Stimulated activated CD4-positive, alpha-beta T cell treated with anti-CD3 and anti-CD28 coated beads, Interleukin-1b, Interleukin-23, amount 100 ng/mL, for 1 hour (primary cell): ENCODE measurements at places on chromosomes 4 and X.

DNA sequence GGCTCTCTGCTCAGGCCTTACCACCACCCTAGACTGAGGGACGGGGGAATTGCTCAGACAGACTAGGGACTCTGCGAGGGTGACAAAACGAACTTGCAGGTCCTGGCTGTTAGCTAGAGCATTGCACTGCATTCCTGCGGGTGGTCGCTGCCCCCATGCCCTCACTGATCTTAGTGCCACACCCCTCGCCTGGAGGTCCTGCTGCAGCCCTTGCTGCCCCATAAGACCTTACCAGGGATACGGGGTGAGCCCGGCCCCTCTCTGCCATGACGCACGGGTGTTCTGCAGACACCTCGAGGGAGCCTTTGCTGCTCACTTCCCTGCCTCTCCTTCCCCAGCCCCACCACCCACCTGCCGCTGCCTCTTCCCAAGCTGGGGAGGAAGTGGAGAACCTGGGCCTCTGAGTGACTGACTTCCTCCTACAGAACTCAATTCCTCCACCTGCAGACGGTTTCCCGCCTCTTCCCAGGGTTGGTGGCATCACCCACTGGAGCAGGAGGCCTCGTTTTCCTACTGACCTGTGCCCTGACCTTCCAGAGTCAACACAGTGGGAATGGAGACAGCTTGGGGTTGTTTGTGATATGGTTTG lies 19.8 kb upstream of the TBC1D14 start:
- no peak for DNase-seq

GRCh38 chrX:15911734-15912550 lies 57.3 kb upstream of the AP1S2 start:
- DNase-seq = no peak

GRCh38 chr4:41058426-41058825 lies 155.9 kb downstream of the APBB2 start:
- DNase-seq = no peak

DNA sequence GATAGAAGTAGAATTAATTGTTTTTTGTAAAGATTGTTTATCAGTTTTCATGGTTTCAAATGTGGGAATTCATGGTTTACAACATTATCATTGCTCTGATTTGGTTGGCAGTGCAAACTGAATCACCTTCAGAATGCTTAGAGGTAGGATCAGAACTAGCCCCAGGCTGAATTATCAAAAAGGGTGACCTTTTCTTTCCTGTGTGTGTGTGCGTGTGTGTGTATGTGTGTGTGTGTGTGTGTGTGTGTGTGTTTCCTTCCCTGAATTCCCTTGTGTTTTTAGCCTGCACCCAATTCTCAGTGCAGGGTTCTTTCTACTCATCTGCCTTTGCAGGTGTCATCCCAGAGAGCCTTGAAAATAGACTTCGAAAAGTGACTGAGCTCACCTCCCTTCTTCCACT lies 125.0 kb downstream of the BMPR1B start:
- DNase-seq = no peak

- DNase-seq = no peak
Measured at GRCh38 chr4:81781799-81782198, 310.1 kb upstream of the RASGEF1B start.

DNA sequence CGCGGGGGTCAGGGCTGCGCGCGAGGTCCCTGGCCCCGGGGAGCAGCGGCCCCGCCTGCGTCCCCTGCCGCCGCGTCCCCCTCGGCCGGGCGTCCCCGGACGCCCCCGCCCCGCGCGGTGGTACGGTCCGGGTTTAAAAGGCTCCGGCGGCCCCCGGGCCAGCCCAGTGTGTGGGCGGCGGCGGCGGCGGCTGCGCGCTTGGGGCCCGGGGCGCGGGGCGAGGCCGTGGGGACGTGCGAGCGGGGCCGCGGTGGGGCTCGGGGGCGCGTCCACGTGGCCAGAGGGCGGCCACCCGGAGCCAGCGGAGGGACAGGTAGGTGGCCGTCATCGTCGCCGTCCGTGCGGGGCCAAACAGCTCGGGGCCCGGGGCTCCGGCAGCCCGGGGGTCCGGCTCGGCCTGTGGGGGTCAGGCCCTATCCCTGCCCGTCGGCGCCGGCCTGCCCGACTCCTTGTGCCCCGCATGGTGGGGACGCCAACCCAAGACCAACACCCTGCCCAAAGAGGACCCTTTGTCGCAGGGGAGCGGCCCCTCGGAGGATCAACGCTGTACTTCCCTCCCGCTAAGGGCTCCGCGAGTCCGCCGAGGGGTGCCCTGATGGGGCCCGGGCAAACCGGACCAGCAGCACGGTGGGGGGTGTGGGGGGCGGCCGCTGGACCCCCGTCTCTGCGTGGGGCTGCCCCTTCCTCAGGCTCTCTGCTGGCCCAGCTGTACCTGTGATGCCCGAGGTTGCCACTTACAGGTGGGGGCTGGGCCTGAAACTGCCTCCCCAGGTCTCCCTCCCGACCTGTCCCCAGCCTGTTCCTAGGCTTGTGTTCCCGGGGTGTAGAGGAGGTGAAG lies at the start of gene PLXNA3:
Gene PLXNA3, plus strand, starts transcription at position 166 of the 838 bp plus-strand sequence. CDS start 1,903 bp downstream, outside the sequence.
- peak; percentile 53 for DNase-seq

DNA sequence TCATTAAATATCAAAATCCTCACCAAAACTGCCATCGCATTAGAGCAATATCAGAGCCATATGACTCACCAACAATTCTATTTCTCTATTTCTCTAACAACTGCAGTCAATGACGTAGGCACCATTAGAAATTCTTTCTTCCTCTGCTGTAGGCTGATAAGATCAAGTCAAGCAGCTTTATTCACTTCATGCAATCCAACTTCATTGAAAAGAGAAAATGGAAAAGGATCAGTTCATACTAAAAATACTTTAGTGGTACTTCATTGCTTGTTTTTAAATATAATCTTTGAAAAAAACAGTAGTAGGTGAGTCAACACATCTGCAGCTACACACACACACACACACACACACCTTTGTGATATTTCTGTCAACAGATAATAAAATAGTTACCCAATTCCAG lies 345.3 kb upstream of the TENM3 start:
- no peak for DNase-seq

GRCh38 chr4:161555689-161556660 lies 607.8 kb downstream of the FSTL5 start:
- DNase-seq = no peak

DNA sequence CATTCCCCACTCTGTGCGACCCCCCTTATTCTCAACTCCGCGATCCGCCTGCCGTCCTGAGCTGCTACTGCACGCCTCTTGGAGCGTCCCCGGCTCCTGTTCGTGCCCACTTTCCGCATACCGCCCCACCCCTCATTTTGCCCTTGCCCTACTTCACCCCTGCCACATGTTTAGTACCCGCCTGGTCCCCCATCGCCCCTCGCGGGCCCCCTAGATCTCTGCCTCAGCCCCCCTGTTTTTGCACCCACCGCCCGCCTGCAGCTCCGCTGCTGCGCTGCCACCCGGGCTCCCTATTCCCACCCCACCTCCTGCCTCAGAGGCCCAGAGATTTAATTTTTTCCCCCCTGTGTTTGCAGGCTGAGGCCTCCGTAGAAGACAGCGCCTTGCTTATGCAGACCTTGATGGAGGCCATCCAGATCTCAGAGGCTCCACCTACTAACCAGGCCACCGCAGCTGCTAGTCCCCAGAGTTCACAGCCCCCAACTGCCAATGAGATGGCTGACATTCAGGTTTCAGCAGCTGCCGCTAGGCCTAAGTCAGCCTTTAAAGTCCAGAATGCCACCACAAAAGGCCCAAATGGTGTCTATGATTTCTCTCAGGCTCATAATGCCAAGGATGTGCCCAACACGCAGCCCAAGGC lies 1.4 kb downstream of the MAGED1 start:
- DNase-seq = no peak

- DNase-seq = no peak
Measured at GRCh38 chrX:72713130-72713529, 976 bp downstream of the PHKA1 start.

- no peak for DNase-seq
Measured at GRCh38 chr4:176995-177394, 52.7 kb downstream of the ZNF718 start.

- no peak for DNase-seq
Measured at GRCh38 chr4:77308843-77309242, 151.8 kb downstream of the CCNG2 start.

- no peak for DNase-seq
Measured at GRCh38 chr4:176631611-176632010, 161.1 kb downstream of the VEGFC start.

DNA sequence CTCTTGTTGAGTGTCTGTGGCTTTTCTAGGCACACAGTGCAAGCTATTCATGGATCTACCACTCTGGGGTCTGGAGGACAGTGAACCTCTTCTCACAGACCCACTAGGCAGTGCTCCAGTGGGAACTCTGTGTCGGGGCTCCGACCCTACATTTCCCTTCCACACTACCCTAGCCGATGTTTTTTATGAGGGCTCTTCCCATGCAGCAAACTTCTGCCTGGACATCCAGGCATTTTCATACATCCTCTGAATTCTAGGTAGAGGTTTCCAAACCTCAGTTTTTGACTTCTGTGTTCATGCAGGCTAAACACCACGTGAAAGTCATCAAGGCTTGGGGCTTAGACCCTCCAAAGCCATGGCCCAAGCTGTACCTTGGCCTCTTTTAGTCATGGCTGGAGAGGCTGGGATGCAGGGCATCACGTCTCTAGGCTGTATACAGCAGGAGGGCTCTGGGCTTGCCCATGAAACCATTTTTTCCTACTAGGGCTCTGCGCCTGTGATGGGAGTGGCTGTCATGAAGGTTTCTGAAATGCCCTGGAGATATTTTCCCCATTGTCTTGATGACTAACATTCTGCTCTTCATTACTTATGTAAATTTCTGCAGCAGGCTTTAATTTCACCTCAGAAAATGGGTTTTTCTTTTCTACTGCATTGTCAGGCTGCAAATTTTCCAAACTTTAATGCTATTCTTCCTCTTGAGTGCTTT lies 249.8 kb upstream of the CPEB2 start:
- no peak for DNase-seq

DNA sequence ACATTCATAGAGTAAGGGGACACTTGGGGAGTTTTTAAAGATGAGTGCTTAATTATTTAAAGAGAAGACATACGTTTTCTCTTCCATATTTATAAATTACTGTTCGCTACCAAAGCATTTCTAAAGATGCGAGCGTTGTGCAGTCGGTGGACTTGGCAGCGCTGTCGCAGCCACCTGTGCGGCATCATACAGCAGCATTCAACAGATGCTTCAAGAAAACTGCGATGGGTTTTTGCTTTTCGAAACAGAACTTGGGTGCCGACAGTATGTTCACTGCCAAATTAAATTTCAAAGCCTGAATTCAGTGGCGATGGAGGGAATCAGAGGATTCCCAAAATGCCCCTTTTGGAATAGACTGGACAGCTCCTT lies 1.6 kb upstream of the HTR2C start:
- no peak for DNase-seq

GRCh38 chr4:13615161-13615560 lies 12.4 kb downstream of the BOD1L1 start:
- no peak for DNase-seq

GRCh38 chr4:118849867-118850487 lies 14.1 kb upstream of the SEC24D start:
- no peak for DNase-seq

DNA sequence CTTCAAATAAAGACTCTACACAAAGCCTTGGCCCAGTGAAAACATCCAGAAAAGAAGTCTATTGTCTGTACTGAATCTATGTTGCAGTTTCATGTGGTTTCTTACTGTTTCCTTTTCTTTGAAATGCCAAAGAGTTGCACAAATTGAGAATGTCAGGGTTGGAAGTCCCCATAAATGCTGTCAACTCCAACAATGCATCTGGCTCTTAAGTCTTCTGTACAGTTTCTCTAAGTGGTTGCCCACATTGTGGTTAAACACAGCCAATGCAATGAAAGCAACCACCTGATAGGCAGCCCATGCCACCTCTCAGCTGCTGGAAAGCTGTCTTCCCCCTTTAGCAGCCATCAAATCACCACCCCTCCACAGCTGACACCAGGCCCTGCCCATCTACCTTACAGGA lies 67.2 kb upstream of the C1GALT1C1 start:
- DNase-seq = no peak

- DNase-seq = no peak
Measured at GRCh38 chr4:30728311-30728710, 8.1 kb downstream of the PCDH7 start.

- no peak for DNase-seq
Measured at GRCh38 chr4:1183985-1184773, 11.8 kb upstream of the SPON2 start.

GRCh38 chr4:104549736-104550135 lies 55.0 kb upstream of the CXXC4 start:
- DNase-seq = no peak

DNA sequence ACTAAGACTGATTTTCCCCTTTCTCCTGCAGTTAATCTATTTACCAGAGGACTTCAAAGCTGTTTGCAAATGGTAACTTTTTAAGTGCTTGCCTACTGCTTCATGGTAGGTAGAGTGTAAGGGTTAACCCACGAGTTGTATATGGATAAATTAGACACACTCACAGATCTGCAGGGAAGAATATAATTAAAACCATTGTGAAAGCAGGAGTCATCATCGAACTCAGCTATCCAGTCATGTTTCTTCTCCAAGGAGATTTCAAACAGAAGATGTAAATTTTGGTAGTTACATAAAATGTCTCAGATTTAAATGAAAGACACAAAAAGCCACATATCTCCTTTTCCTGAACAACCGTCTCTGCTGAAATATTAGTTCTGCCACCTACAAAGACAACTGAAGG lies 549 bp upstream of the XG start:
- DNase-seq = no peak

GRCh38 chr4:147709999-147710398 lies 21.9 kb upstream of the ARHGAP10 start:
- DNase-seq = no peak

DNA sequence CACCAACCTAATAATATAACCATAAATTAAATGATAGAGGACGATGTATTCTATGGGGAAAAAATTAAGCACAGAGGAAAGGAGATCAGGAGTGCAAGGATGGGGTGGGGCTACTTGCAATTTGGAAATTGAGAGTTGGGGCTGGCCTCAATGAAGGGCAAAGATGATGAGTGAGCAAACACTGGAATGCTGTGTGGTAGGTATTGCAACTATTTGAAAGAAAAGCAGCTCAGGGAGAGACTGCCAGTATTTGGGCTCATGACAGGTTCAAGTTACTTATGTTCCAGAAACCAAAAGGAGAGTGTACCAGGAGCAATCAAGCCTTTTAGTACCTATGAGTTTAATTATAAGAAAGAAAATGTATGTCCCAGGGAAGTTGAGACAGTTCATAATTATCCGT lies 47.4 kb downstream of the ASIC5 start:
- DNase-seq = no peak

- no peak for DNase-seq
Measured at GRCh38 chrX:70432936-70433847, 10.1 kb downstream of the GDPD2 start.
